Cortex of kidney (tissue), 1 donor: ENCODE measurements at places on chromosomes 7 and 10.

DNA sequence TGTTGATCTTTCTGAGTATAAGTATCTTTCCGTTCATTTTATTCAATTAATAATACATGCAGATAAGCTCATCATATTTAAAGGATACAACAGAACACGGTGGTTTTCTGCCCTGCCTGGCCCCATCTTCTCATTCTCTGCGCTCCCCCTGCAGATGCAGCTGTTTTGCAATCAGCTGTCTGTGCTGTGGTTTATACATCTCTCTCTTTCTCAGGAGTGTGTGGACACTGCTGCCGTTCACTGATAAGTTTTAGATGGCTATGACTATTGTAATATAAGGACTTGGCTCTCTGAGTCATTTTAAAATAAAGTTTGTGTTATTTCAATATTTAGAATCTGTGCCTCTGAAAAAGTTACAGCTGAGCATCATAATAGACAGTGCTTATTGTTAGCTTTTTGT is 54.5 kb downstream of the CUL1 start:
- DNase-seq: no peak

- no peak for DNase-seq
These were observed 34.0 kb upstream of the SLC35B4 start for GRCh38 chr7:134350709-134351108.

DNA sequence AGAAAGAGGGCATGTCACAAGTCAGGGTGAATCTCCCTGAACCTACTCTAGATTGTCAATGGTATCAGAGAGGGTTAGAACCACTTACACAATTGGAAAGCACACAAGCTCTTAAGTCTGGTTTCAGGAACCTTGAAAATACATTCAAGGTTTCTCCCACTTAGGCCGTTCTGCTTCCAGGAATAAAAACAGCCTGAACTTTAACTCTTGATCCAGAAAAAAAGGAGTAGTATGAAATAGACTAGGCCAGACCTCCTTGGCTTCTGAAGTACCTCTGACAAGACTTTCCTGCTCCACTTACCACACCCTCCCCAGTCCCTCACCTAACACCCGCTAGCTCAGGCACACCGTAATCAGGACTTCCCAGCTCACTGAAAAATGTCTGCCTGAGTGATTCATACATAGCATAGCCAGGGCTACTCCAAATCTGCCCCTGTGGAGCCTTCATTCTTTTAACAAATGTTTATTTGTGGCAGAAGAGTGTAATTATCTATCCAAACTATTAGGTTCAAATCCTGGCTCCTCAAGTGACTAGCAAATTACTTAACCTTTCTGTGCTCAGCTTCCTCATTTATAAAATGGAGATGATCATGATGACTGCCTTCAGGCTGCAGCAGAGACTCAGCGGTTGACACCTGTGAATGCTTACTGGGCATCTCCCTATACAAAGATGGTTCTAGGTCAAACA is 30.3 kb upstream of the IL6 start:
- no peak for DNase-seq

GRCh38 chr7:98165827-98166667 is 45.2 kb upstream of the BHLHA15 start:
- no peak for DNase-seq

- no peak for DNase-seq
These were observed 30.6 kb downstream of the CISD1 start for GRCh38 chr10:58299580-58299979.
